ENCODE measurements at places on chromosomes 6 and 20.

DNA sequence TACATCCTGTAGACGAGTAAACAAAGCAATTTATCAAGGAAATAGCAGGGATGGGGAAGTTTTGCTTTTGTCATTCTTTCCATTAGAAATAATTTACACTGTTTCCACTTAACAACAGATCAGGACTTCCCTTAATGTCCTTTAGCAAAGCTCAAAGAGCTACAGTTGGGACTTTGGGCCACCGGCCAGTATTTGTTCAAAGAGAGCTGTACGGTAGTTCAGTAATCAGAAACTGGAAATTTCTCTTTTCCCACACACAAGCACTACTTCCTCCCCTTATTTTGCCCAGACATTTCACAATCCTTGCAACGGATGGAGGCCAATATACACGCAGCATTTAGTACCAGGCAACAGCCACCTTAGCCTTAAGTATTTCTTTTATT, 12.1 kb upstream of the HINT3 start:
- no peak for DNase-seq

GRCh38 chr6:26743941-26744699, 84.6 kb upstream of the ZNF322 start:
- no peak for DNase-seq

- no peak for DNase-seq
Observed at GRCh38 chr6:81614292-81614691, 138.2 kb downstream of the TENT5A start.

DNA sequence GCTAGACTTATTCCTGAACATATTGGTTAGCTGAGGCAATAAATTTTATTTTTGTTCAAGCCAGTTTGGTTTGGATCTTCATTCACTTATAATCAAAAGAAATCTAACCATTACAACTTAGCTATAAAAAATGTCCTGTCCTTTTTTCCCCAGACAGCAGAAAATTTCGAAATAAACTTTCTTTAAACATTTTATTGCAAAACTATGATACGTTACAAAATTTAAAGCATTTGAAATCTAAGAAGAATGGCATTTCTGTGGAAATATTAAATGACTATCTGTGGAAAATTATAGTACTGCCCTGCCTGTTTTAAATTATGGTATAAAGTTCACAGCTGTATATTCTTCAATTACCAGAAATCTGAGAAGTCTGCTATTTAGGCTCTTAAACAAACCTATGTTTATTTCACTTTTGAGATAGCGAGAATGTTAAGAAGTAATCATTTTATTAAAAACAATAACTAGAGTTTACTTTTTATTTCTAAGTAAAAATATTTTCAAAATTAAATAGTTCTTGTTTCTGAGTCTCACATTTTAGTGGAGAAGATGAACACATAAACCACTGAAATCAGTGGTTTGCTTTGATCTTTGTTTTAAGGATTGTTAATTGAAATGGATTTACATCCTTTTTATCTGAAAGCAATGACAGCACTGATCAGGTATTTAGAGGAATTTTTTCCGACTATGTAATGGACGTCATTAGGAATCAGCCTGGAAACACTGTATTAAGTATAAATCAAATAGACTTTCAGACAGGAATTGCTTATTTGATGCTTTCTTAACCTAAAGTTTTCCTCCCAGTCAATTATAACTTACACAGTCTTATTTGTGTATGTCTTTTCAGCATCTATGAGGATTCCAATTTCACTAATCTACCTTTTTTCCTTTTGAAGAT, 553.7 kb downstream of the COL12A1 start:
- no peak for DNase-seq

DNA sequence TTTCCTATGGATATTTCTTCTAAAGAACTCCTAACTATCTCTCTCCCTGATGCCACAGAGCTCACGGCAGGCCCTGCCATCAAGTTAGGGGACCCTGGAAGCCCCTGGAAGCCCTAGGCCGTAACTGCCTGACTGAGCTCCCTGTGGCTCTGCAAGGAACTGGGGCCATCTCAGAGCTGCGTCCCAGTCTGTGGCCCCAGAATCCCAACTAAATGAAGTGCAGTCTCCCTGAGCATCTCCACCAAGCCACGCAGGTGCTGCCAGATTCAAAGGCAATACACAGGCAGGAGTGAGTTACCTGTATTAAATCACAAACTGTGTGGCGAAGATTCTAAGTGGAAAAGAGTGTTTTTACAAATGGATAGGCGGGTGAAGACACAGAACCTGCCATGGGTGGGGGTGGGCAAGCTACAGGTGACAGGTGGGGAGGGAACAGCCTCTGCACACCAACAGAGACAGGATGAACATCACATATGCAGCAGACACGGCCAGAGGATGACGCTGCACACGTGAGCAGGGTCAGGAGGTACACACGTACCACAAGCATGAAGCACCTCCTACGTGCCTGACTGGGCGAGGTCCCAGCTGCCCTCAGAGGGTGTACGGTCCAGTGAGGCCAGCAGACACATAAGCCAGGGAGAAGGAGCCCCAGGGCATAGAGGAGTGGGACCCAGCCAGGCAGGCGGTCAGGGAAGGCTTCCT, 358.5 kb downstream of the ZFAND3 start:
- DNase-seq = no peak

GRCh38 chr6:32151181-32151862, 417 bp downstream of the PRRT1 start:
- no peak for DNase-seq

GRCh38 chr6:84836366-84836765, 72.0 kb upstream of the TBX18 start:
- DNase-seq = no peak

DNA sequence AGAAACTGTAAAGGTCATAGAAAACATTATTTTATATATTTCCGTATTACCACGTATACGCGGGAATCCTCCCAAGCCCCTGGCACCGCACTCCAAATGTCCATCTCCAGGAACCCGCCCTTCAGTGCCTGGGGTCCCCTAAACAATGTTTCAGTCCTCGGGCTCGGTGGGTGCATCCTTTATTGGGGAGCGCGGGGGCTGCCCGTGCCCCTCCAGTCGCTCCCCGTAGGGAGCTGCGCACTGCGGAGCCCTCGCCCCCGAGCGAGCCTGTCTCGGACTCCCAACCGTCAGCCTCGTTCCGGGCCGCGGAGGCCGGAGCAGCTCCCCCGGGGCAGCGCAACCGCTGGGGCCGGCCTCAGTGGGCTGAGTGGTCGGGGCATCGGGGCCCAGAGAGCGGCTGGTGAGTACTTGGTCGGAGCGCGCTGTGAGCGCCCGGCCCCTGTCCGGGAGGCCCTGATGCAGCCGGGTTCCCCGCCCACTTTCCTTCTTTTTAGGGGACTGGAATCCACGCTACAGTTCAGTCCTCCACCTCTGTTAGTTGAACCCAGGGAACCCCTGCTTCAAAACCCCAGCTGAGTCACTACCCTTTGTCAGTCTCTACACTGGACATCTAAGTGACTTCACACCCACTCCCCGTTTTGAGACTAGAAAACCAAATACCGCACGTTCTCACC, at the start of gene DNAH8:
TSS of gene DNAH8 (plus strand) at position 296 of the 674 bp plus-strand sequence. CDS start 7,499 bp downstream, outside the sequence.
- DNase-seq = peak; percentile 2

DNA sequence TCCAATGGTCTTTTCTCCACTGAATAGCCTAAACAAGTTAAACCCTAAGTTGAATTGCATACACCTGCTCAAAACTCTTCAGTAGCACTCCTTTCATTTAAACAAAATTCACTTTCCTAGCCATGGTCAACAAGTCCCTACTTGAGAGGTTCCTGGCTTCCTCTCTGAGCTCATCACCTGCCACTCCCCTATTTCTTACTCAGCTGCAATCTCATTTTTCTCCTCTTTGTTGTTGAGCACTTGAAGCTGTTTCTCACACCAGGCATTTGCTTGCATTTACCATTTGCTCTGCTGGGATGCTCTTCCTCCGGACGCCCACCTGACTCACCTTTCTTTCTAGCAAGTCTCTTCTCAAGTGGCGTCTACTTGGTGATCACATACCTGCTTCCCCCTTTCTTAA, 38.5 kb downstream of the EDN1 start:
- no peak for DNase-seq
